ENCODE measurements at places on chromosomes 11 and 22.
A peak's percentile ranks its signal among the peaks of the same experiment; 100 is the strongest.

GRCh38 chr11:110318638-110319404, 22.4 kb upstream of the RDX start:
- no peak for DNase-seq

DNA sequence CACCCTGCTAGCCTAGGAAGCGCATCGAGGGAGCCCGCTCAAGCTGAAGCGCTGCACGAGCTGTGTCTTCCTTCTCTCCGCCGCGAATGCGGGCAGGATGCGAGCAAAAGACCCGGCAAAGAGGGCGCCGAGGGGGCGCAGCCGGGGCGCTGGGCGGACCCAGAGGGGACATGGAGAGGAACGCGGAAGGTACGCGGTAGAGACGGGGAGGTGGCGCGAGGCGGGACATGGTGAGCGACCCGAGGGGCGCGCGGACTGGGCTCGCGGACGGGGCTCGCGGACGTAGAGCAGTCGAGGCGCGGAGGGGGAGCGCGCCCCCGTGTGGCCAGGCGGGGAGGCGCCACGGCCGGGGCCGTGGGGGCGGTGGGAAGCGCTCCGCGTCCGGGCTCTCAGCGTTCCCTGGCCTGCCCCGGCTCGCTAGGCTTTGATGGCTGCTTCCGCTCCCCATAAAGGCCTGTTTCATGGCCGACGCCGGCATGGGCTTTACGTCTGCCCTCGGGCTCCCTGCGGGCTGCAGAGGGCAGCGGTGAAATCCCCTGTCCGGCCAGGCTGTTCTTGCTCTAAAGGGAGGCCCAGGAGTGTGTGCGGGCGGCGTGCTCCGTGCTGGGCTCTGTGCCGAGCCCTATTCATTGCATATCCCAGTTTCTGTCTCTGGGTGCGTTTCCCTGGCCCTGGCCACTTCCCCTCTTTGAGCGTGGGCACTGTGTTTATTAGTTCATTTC, 31.2 kb upstream of the TRIM29 start:
- DNase-seq = peak; percentile 58

DNA sequence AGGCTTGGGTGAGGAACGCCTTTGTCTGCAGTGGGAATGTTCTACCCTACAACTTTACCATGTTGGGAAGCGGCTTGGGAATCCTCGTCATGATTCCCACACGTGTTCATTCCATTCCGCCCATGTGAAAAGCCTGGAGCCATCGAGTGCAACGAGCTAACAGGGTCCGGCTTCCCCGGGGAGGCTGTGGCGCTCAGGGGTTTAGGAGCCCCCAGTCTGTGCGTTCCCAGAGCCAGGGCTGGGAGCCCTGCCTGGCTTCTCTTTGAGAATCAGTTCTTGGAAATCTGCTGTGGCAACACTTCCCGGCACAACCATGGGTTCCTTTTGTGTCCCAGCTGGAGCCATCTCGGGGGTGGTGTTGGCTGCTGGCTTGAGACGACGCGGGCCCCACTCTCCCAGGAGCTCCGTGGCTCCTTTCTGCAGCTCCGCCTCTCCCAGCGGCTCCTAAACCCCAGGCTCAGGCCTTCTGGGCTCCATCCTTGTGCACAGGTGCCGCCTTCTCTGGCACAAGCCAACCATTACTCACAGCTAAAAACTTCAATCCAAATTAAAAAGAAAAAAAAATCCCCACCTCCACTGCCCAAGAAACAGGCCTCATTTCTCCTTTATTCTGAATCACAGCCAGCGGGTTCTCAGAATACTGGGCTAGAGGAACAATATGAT, 18.7 kb upstream of the PPFIA1 start:
- no peak for DNase-seq

DNA sequence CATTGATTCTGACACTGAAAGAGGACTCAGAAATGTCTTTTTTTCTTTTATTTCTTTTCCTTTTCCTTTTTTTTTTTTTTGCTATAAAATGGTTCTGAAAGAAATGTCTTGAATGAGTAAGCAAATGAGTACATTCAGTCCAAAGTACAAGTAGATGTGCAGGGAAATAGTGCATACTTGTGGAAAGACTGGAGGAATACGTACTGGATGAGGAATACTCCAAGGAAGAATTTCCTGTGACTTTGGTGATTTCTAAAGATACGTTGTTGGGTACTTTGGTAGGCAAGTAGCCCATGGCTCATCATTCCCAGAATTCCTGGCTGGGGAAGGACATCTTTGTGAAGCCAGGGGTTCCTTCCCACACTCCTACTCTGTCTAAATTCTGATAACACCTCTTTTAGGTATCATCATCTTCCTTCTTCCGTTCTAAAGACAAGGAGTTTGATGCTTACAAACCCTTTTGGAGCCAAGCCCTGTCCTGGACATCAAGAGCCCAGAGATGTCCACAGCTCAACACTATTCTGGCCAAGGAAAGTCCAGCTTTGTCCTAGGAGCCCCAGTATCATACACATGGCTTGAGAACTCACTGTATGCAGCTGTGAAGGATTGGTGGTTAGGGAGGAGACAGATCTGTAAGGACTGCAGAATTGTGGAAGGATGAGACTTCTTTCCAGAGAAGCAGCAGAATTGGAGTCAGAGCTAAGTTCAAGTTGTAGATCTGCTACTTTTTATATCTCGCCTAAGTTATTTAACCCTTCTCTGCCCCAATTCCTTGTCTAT, 4.8 kb upstream of the NUP98 start:
- DNase-seq = no peak

DNA sequence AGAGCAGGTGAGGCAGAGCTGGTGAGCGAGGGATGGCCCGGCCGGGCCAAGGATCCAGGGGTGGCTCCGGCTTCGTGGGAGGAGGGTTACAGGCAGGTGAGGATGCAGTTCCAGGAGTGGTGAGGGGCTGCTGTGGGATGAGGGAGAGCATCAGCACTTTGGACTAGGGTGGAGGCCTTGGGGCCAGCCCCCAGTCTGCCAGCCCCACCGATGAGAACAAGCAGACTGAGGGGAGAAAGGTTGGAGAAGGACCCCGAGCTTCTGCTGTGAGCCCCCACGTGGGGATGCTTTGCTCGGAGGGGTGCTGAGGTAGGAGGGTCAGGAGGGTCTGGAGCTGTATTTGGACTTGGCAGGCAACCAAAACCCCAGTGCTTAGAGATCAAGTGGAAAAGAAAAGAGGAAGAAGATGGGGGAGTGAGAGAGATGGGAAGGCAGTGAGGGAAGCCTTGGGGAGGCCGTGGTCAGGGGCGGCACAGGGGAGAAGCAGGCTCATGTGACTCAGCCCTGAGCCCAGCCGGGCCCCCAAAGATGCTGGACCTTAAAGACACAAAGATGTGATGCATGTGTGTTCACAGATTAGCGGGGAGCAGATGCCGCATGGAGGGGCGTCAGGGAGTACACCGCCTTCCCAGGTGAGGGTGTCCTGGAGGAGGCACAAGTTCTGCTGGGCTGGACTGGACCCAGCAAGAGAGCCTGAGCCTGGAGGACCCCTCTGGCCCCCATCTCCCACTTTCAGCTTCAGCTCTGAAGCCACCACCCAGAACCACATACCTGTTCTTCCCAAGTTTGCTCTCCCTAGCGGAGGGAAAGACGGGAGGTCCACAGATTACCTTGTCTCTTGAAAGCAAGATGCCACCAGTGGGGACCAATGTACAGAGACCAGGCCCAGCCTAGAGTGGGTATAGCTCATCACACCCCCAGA, 91.3 kb downstream of the CDKN1C start:
- DNase-seq = no peak

DNA sequence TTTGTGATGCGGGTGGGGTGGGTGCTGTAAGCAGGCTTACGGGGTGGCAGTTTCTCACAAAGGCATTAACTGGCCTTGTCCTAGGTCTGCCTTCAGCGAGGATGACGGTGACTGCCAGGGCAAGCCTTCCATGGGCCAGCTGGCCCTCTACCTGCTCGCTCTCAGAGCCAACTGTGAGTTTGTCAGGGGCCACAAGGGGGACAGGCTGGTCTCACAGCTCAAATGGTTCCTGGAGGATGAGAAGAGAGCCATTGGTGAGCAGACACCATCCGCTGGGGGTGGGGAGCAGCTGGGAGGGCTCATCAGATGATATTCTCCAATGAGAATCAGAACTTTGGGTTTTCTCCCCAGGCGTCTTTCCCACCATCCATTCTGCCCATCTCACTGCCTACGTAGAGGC, 5.8 kb downstream of the TCN2 start:
- DNase-seq = no peak

GRCh38 chr22:40628354-40629042, 8.0 kb downstream of the MRTFA start:
- DNase-seq = peak; percentile 28

- DNase-seq = no peak
Measured at GRCh38 chr11:62143727-62144126, 19.9 kb downstream of the INCENP start.

GRCh38 chr11:66335531-66336233, 552 bp downstream of the RIN1 start:
- DNase-seq = peak; percentile 84

- DNase-seq = no peak
Measured at GRCh38 chr11:99632969-99633368, 612.2 kb downstream of the CNTN5 start.

DNA sequence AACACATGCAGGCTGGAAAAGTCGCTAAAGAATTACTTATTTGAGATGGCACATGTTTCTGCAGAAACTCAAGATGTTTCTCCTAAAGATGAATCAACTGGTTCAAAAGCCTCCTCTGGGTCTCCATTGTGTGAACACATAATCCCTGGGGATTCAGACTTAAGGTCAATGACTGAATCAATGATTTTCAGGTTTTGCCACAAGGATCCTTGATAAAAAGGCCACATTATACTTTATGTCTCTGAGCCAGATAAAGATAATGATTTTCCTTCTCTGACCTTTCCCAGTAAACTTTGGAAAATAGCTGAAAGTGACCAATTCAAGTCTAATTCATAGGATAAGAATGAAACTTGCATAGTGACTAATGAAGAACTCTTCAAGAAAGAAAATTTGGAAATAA, 2.3 kb upstream of the XKR3 start:
- DNase-seq = no peak

DNA sequence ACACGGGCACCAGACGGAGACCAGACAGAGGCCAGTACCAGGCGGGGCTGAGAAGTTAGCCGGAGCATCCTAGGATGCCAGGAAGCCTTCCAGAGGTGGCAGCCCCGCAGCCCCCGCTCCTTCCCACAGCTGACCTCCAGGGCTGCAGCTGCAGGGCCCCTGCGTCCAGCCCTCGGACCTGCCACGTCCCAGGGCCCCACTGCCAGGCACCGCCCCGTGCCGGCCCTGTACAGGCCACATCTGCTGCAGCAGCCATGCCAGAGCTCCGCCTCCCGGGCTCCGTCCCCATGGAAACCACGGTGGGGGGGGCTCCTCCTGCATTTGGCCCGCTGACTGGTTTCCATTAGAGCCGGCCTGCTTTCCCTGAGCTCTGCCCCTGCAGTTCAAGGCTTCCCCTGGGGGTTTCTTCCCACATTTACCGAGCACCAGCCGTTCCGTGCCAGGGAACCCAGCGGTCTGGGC, 62.5 kb upstream of the PPARA start:
- peak; percentile 94 for DNase-seq

All from choroid plexus epithelial cell (primary cell).